ENCODE measurements at places on chromosomes 5 and 9.
A peak's percentile ranks its signal among the peaks of the same experiment; 100 is the strongest.

DNA sequence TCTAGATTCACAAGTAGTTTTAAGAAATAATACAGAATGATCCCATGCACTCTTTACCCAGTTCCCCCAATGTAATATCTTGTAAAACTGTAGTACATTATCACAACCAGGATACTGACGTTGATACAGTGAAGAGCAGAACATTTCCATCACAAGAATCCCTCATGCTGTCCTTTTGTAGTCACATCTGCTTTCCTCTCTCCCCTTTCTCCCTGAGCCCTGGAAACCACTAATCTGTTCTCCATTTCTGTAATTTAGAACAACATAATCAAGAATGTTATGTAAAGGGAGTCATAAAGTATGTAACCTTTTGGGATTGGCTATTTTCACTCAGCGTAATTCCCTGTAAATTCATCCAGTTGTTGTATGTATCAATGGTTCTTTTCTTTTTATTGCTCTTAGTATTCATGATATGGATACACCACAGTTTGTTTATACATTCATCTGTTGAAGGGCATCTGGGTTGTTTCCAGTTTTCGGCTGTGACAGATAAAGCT, 61.1 kb downstream of the ERCC6L2 start:
- DNase-seq: no peak

DNA sequence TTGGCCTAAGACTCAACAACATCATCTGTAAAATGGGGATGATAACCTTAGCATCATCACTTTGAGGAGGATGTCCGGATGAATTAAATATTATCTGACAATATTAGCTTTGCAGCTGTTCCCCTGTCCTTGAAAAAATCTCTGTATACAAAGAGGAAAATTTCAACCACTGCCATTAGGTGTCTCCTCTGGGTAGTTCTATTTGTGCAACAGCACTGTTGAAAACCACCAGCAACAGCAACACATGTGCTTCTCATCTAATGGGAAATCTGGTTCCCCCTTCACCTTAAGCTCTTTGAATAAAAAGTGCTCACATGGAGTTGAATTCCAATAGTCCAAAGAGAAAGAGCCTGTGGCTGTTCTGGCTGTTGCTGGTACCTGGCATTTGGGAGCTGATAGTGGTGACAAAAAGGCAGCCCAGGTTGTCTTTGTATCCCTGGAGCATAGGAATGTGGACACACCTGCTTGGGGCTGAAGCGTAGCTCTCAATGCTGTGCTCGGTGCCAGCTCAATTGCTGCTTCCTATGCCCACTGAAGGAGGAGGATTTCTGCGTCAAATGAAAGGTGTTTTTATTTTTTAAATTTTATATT, 322.1 kb upstream of the MSX2 start:
- DNase-seq: peak; percentile 28

GRCh38 chr9:85594316-85594715, 147.4 kb downstream of the AGTPBP1 start:
- DNase-seq: no peak

DNA sequence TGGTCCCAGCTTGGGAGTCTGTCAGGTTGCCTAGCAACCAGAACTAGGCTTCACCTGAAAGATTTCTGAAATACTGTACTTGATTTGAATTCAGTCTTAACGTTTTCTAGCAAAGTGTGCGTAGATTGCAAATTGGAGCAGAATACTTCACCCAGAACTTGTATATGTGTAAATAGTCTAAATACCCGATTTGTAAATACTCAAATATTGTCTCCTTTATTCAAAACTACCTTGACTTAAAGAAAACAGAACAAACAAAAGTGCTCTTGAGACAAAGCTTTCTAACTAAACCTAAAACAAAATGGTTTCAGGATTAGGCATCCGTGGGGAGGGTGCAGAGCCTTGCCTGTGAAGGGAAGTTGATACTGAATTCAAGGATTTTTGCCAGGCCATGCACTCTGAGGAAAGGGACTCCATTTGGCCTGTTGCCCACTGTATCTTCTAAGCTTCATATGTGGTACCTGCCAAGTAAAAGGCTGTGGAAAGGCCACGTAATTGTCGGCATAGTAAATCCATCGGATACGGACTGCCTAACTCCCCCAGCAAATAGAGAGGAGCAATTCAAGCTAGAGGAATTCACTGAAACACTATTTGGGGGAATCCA, 744 bp upstream of the HMGCS1 start:
- peak; percentile 43 for DNase-seq

DNA sequence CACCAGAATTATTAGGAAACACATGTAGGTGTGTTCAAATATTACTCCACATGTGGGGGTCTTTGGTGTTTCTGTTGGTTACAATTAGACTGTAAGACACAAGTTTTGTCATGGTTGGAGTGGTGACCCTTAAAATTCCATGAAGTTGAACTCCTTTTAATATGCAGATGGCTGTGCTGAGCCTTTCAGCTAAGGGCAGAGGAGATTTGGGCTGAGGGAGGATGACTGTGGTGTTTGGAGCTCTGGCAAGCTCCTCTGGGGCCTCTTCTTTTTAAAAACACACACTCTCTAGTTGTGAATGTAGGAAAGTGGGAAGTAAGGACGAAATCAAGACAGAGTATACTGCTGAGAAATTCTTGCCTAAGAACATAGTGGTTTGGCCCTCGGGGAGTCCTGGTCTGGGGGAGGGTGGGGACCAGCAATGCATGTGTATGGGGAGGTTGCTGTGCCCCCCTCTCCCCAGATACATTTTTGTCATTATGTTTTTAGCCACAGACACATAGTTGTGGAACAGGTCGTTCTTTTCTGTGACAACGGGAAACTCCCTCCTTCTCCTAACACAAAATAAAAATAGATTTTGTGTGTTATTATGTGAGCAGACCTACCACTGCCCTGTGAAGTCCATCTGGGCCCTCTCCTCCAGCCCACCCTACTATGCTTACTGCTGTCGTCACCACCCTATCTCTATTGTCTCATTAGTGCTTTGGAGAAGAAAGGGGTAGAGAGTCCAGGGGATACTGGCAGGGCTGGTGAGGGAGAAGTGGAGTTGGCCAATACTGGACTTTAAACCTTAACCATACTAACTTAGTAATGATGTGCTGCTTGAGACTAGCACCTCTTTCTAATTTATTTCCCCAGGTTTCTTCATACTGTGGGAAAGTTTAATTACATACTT, 10.0 kb downstream of the SMARCA2 start:
- no peak for DNase-seq

GRCh38 chr5:107500347-107500746, 170.4 kb downstream of the EFNA5 start:
- no peak for DNase-seq

- no peak for DNase-seq
These were observed 98.5 kb upstream of the SMARCA2 start for GRCh38 chr9:1916655-1917054.

- no peak for DNase-seq
These were observed 235.5 kb upstream of the ZNF608 start for GRCh38 chr5:124981901-124982300.

GRCh38 chr5:159826351-159827214, 89.7 kb upstream of the ADRA1B start:
- DNase-seq: peak; percentile 27

DNA sequence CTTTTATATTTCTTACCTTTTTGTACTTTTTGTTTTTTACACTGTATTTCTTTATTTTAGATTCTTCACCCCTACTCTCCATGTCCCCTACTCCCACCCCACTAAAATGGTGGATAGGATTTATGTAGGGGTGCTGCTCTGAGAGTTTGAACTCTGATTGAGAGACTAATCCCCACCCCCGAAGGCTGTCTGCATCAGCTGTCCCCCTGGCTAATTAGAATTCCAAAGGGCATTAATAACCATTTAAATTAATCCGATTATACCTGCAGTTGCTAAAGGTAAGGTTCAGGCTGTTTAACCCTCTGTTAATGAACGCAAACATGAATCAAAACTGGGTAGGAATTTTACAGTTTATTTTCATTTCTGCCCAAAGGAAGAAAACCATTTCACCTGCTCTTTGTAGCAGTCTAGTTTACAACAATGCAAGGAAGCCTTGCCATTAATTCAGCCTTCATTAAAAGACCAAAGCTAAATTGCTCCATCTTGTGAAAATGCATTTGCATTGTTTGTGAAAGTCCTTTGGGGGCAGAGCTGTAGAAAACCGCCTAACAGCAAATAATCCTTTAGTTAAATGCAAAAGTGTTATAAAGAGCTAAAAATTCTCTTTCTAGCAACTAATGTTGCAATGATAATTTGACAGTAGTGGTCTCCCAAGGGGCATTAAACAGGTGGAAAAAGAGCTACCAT, 71.2 kb downstream of the ZCCHC7 start:
- DNase-seq: no peak

DNA sequence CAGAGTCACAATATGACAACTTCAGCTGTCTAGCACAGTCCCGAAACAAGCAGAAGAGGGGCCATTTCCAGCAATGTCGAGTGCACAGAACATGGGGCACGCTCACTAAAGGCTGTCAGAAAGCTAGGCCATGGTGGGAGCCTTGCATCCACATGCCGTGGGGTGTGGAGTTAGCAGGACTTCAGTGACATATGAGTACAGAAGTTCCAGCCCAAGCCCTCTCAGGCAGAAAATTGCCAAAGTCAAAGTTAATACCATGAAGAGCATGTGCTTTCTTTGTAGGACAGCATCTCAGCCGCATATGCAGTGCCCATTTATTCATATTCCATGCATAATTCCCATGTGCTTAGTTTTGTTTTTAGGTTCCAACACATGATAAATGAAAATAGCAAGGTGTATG, 26.7 kb downstream of the ECM2 start:
- DNase-seq: no peak

- DNase-seq: no peak
These were observed 20.0 kb downstream of the CD74 start for GRCh38 chr5:150392680-150393079.

DNA sequence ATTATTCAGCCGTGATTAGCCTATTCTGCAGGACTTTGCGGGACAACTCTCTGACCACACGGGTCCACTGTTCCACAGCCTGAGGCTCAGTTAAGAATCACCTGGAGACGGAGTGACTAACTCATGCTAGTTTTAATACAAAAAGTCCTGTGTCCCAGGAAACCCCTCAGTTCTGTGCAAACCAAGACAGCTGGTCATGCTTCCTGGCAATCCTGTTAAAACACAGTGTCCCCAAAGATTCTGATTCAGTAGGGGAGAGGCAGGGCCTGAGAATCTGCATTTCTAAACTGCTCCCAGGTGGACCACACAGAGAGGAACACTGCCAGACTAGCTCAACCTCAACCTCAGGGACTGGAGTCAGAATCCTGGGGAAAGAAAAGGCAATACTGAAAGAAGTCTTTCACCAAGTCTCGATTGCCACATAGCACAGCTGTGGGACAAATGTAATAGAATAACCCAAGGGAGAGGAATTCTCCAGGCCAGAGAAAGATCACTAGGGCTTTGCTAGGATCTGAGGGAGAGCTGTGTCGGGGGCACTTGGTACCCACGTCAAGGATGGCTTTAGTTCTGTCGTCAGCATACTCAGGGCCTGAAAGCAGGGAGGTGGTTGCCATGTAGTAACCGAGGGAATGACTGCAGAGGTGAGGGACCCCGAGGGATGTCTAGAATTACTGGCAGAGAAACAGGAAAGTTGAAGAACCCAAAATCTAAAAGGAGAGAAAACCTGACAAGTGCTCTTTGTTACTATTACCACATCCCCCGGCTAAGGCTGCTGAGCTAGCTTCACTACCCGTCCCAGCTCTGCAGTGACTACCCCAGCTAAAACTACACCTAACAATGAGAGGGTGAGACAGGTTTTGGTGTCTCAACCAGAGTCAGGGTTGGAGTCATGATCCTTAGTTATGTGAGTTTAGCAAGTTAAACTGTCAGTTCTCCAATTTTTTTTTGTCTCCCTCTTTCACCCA, 8.6 kb downstream of the SUSD1 start:
- peak; percentile 58 for DNase-seq

DNA sequence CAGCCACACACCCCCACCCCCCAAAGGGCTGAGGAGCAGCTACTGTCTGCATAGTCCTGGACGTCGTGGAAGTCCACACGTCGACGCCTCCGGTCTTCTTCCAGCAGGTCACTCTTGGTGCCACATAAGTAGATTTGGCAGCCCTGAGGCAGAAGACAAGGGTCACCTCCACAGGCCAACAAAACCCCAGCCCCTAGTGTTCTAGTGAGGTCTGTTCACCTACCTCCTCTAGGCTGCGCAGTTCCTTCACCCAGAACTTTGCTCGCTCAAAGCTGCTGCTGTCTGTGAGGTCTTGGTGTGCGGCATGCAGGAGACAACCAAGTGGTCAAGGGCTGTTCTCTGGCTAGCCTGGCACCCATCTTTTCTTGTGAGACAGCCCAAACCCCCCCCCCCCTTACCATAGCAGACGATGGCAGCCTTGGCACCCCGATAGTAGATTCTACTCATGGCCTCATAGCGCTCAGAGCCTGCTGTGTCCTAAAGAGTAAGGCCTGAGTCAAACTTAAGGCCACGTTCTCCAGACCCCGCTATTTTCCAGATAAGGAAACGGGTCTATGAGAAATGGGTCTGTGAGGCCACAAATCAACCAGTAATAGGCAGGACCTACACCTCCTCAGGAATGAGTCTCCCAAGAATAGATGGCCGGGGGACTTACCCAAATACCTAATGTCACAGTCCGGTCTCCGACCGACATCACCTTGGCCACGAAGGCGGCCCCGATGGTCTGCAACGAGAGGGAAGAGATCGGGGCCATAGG, 987 bp downstream of the RAB24 start:
- no peak for DNase-seq

DNA sequence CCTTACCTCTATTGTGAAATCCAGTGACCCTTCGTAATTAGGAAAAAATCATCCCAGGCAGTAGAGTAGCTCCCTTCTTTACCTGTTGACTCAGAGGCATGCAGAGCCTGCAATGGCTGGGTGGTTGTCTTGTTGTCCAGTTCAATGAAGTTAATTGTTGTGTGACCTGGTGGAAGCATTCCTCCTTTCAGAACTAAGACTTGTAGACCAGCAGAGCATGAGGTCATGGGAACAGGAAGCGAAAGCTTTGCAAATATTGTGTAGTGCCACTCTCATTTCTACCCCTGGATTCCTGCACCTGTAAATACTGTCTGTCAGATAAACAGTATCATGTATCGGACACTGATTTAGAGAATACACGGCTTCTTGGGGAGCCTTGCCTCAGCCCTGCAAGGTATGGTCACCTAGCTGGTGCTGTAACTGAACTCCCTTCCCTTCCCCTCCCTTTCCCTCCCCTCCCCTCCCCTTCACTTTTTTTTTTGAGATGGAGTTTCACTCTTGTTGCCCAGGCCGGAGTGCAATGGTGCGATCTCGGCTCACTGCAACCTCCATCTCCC, 5.7 kb upstream of the PRXL2C start:
- no peak for DNase-seq
